Body of pancreas (tissue), 4 donors: ENCODE measurements at places on chromosomes 6 and 20. TPM values are rescaled to one million over a fixed set of nuclear protein-coding genes. Genes with fewer than 3 reads are reported as not detected.

GRCh38 chr20:60135276-60135675 is 177.1 kb downstream of the CDH26 start:
- H3K36me3 ChIP-seq = no peaks in the 10 kb centered on the region
- DNase-seq = no peak
- no peaks in the 10 kb centered on the region for H3K27me3 ChIP-seq
- H3K4me1 ChIP-seq = no peaks in the 10 kb centered on the region
- no peak overlapping the region for H3K27ac ChIP-seq

GRCh38 chr6:158164579-158165170 is 3.4 kb downstream of the SERAC1 start:
- H3K27me3 ChIP-seq = no peaks in the 10 kb centered on the region
- H3K4me3 ChIP-seq = no peak overlapping the region
- no peaks in the 10 kb centered on the region for H3K36me3 ChIP-seq
- no peak for DNase-seq
- peaks cover 12% of the 10 kb centered on the region for H3K4me1 ChIP-seq

GRCh38 chr6:36840432-36841403 is 1.5 kb upstream of the CPNE5 start:
- no peak for DNase-seq
- no peak overlapping the region for H3K4me3 ChIP-seq
- peaks cover 21% of the 10 kb centered on the region for H3K4me1 ChIP-seq
- no peak overlapping the region for H3K27ac ChIP-seq

The GPR6 gene
- not detected for total RNA-seq

DNA sequence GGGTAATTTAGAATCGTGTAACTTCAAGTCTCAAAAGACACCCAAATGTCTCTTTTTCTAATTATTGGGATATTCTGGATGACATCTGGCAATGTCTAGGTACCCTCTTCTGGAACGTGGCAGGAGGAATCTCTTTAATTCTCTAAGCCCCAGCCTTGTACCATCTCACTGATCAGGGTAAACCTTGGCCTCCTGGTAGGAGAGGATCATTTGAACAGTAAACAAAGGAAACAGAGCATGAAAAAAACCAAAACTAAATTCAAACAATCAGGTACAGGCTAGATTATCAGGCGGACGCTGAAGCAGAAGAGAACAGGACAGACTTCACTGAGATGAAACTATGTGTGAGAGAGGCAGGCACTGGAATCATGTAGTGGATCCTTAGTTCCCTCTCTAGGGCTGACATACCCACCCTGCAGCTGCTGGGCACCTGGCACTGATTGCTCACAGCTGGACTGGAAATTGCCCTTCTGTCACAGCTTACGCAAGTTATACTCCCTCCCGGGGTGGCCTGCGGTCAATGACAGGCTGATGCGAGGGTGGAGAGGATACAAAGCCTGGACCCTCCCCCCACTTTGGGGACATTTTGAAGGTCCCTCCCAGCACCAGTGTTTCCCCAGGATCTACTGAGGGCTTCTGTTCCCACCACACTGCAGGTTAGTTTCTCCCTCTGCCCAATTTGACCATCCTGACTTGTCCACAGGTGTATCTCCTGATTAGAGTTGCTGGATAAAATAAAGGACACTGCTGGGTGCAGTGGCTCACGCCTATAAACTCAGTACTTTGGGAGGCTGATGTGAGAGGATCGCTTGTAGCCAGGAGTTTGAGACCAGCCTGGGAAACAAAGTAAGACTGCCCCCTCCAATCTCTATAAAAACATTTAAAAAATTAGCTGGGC is 20.6 kb upstream of the ZBTB24 start:
- no peak overlapping the region for H3K4me3 ChIP-seq
- H3K27ac ChIP-seq = no peak overlapping the region
- no peaks in the 10 kb centered on the region for H3K36me3 ChIP-seq
- no peaks in the 10 kb centered on the region for H3K4me1 ChIP-seq
- DNase-seq = peak; percentile 11

DNA sequence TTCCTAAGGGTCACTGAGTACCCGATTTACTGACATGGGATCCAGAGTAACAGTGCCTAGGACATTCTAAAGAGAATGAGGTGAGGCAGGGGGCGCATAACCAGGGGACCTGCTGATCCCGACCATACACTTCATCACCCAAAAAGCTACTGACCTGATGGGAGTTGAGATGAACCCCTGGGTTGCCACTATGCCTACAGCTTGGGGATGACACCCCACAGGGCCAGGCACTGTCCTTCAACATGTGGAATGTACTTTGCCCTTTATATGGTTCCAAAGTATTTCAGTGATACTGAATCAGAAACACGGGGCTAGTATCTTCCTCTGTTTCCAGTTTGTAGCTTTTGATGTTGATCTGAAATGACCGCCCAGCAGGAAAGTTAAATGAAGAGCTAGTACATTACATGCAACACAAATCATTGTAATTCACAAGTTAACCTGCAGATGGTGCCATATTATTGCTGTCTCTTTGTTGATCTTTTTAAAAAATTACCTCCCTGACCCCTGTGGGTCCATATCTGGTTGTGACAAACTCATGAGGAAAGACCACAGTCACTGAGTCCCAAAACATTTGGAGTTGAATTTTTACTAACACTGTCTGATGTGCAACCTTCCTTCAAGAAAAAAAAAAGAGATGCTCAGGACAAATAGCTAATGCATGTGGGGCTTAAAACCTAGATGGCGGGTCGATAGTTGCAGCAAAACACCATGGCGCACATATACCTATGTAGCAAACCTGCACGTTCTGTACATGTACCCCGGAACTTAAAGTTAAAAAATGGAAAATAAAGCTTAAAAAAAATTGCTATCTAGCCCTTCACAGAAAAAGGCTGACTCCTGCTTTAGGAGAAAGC is 42.7 kb upstream of the GCNT2 start:
- no peak overlapping the region for H3K4me3 ChIP-seq
- H3K36me3 ChIP-seq = no peaks in the 10 kb centered on the region
- H3K4me1 ChIP-seq = no peaks in the 10 kb centered on the region
- no peaks in the 10 kb centered on the region for H3K27me3 ChIP-seq
- DNase-seq = no peak

The GJA1 gene
- 8.2 TPM for total RNA-seq

DNA sequence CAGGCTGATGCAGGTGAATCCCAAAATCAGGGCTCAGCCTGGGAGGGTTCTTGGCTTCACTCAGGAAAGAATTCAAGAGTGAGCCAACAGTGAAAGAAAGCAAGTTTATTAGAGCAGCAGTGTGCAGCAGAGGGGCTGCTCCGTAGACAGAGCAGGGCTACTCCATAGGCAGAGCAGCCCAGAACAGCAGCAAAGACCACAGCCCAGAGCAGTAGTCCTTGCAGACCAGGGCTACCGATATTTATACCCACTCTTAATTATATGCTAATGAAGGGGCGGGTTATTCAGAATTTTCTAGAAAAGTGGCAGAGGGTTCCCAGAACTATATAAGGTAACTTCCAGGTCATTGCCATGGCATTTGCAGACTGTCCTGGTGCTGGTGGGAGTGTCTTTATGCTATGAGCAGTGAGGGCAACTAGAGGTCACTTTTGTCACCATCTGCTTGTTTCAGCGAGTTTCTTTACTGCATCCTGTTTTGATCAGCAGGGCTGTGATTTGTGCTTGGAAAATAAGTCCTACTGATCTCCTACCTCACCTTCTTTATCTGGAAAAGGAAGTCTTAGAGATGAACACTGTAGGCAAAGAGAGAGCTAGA is 39.8 kb upstream of the PTPN1 start:
- no peak for DNase-seq
- H3K36me3 ChIP-seq = no peaks in the 10 kb centered on the region
- no peaks in the 10 kb centered on the region for H3K27me3 ChIP-seq

DNA sequence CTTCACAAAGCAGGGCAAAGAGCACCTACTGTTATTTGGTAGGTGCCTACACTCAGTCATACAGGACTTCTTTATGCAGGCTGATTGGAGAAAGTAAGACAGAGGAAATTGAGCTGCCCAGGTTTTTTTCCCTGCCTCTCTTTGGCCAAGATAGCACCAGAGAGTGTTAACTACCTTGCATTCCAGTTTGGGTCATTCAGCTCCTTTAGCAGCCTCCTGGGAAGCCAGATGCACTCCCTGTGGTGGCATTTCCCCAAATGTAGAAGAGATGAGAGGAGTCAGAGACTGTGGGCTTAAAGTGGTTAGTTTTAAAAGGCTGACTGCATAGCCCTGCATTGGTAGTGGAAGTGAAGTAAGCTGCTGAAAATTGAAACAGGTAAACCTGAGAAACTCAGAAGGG is 358.4 kb downstream of the BCKDHB start:
- no peak for DNase-seq
- H3K27ac ChIP-seq = no peak overlapping the region
- H3K4me3 ChIP-seq = no peak overlapping the region
- no peaks in the 10 kb centered on the region for H3K27me3 ChIP-seq

- H3K36me3 ChIP-seq = no peaks in the 10 kb centered on the region
- H3K27me3 ChIP-seq = no peaks in the 10 kb centered on the region
- H3K27ac ChIP-seq = no peak overlapping the region
- no peaks in the 10 kb centered on the region for H3K4me1 ChIP-seq
- no peak for DNase-seq
These were observed 50.1 kb downstream of the CTCFL start for GRCh38 chr20:57474816-57475215.

DNA sequence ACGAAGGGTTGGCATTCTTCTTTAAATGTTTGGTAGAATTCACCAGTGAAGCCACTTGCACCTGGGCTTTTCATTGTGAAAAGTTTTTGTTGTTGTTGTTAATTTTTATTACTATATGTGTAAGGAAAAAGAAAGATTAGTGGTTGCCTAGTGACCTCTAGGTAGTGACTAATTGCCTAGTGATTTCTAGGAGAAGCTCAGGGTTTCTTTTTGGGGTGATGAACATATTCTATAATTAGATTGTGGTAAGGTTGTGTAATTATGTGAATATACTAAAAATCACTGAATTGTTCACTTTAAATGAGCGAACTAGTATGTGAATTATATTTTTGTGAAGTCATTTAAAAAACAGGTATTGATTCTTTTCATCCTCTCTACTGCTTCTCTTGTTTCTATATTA is 123.8 kb upstream of the TMEM170B start:
- no peaks in the 10 kb centered on the region for H3K27me3 ChIP-seq
- H3K27ac ChIP-seq = no peak overlapping the region
- no peak overlapping the region for H3K4me3 ChIP-seq
- no peaks in the 10 kb centered on the region for H3K36me3 ChIP-seq
- H3K4me1 ChIP-seq = no peaks in the 10 kb centered on the region
- no peak for DNase-seq

- H3K4me3 ChIP-seq = no peak overlapping the region
- no peak for DNase-seq
- H3K27ac ChIP-seq = no peak overlapping the region
- H3K36me3 ChIP-seq = no peaks in the 10 kb centered on the region
- H3K27me3 ChIP-seq = no peaks in the 10 kb centered on the region
These were observed 128.0 kb upstream of the GGTLC1 start for GRCh38 chr20:24116611-24117010.

DNA sequence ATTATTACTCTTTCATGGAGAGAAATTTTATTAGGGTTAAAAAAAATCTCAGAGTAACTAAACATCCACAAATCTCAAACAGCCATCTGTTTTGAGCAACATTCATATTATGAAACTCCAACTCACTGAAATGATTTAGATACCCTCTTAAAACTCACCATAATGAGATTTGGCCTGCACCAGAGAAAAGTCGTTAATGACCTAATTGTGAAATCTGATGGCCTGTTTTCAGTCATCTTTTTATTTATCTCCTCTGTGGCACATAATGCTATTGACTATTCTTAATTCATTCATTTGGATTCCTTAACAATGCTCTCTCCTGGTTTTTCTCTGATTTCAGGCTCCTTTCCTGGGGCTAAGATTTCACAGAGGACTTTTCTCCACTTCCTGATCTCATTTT is 192.7 kb downstream of the RNF144B start:
- no peak for DNase-seq
- no peak overlapping the region for H3K27ac ChIP-seq
- H3K36me3 ChIP-seq = no peaks in the 10 kb centered on the region
- no peak overlapping the region for H3K4me3 ChIP-seq

The TCF21 gene
- 1.3 TPM for total RNA-seq

The AVP gene
- total RNA-seq = not detected

GRCh38 chr20:58340853-58341252 is 31.3 kb downstream of the RAB22A start:
- no peaks in the 10 kb centered on the region for H3K36me3 ChIP-seq
- H3K4me3 ChIP-seq = no peak overlapping the region
- no peak for DNase-seq
- no peaks in the 10 kb centered on the region for H3K4me1 ChIP-seq
- no peaks in the 10 kb centered on the region for H3K27me3 ChIP-seq
- H3K27ac ChIP-seq = no peak overlapping the region

- H3K36me3 ChIP-seq = peaks cover 48% of the 10 kb centered on the region
- H3K4me3 ChIP-seq = no peak overlapping the region
- no peak overlapping the region for H3K27ac ChIP-seq
- DNase-seq = no peak
These were observed 23.9 kb upstream of the SNRNP48 start for GRCh38 chr6:7566107-7566506.

- DNase-seq = no peak
- no peak overlapping the region for H3K4me3 ChIP-seq
- H3K36me3 ChIP-seq = no peaks in the 10 kb centered on the region
These were observed 690 bp downstream of the GDAP1L1 start for GRCh38 chr20:44247586-44248409.

The LBP gene
- total RNA-seq = not detected
